ENCODE measurements at places on chromosomes 3 and 15. TPM values are rescaled to one million over a fixed set of nuclear protein-coding genes. Genes with fewer than 3 reads are reported as not detected.

SH3GL3 gene
- total RNA-seq: 4.9 TPM

INKA1 gene
- total RNA-seq: not detected

CAV3 gene
- not detected for total RNA-seq

DNA sequence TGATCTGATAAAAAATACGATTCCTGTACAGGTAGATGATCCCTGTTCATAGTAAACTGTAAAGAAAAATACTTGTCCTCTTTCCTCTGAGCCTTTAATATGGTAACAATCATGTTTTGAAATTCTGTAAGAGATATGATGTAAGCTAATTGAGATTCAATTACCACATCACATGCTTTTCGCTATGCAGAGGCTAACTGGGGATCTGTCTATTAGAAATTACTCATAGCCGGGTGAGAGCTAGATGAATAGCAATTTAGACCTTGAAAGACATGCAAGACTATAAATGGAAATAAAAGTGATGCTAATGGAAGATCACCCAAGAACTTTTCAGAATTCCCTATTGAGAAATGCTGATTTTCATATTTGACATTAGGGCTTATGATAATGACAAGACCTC is 579.9 kb upstream of the ZNF717 start:
- no peak for DNase-seq

PARP15 gene
- total RNA-seq: 0.29 TPM

CLDN11 gene
- 37.5 TPM for total RNA-seq

CRYGS gene
- total RNA-seq: 1.8 TPM

C3orf20 gene
- total RNA-seq: not detected
